RKO (cell line): ENCODE measurements at places on chromosomes 11 and 22.

- peak; percentile 9 for DNase-seq
These were observed 17.5 kb upstream of the CD3E start for GRCh38 chr11:118287006-118287405.

DNA sequence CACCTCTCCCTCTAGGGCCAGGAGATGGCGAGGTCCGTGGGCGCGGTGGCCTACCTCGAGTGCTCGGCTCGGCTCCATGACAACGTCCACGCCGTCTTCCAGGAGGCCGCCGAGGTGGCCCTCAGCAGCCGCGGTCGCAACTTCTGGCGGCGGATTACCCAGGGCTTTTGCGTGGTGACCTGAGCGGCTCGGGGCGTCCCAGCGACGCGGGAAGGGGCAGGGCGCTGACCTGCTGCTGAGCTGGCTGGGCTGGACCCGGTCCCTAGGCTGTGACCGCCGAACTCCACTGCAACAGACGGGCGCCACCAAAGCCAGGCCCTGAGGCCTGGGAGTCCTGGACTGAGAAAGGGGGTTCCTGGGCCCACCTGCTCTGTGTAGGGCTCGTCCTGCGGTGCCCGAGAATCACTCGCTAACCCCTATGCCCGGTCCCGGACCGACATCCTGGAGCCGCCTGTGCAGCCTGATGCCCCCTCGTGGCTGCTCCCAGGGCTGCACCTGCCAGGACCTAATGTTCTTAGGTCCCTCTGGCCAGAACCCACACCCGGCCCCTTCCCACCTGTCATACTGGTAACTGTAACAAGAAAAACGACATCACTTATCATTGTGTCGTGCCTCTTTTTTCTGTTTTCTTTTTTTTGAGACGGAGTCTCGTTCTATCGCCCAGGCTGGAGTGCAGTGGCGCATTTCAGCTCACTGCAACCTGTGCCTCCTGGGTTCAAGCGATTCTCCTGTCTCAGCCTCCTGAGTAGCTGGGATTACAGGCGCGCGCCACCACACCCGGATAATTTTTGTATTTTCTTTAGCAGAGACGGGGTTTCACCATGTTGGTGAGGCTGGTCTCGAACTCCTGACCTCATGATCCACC, 15.0 kb downstream of the RHOD start:
- DNase-seq, result no peak

DNA sequence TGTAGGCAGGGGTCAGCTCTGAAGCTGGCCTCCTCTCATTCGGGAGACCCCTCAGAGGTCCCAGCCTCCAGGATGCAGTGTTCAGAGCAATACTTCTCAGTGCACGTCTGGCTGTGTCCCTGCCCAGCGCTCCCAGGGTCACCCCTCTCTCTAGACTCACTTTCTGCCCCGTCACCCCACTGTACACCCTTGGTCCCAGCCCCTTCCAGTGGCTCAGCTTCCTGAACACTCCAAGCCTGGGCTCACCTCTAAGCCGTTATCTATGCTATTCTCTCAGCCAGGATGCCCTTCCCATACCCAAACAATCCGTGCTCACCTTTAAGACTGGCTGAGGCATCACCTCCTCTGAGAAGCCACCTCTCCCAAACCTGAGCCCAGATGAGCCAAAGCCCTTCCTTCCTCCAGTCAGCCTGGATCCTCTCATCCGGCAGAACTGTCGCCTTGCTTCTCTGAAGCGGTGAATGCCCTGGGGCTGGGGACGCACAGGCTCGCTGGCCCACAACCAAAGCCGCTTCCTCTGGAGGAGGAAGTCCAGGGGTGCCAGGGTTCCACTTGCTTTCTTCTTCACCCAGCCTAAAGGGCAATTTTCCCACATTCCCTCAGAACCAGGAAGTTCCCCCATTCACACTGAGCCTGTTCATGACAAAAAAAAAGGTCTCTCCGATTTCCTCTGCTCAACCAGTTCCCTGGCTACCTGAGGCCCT, 13.7 kb upstream of the CDKN1C start:
- DNase-seq, result no peak

- DNase-seq, result no peak
These were observed 22.0 kb upstream of the CD81 start for GRCh38 chr11:2355000-2355644.
